ENCODE measurements at places on chromosomes 3 and 15.

GRCh38 chr15:72998226-72998625 lies 54.0 kb upstream of the NEO1 start:
- DNase-seq, result no peak

DNA sequence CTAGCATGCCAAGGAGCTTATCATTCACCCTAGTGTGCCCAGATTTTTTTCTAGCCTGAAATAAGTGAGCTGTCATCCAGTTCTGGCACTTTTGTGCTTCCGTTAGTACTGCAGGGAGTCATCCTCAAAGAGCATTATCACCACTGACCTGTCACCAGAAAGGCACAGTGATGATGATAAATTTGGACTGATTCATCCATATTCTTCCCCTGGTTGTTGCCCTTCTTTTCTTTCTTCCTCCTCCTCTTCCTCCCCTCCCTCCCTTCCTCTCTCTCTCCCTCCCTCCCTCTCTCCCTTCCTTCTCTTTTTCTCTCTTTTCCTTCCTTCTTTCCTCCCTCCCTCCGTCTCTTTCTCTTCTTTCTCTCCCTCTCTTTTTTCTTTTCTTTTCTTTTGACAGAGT lies 21.3 kb downstream of the SLC35G2 start:
- no peak for DNase-seq

DNA sequence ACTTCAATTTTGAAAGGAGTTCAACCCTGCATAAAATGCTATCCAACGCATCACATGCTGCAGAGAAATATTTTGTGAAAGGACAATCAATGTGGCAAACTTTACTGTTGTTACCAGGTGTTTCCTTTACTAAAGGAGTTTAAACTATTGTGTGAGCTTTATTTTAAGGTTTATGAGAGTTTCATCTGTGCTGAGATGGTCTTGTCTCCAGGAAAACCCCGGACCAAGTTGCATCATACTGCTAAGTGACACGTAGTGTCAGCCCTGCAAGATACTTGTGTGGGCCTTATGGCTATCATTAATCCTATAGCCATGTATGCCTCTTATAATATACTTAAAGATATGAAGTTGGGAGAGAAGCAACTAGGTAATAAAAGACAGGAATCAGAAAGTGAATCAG lies 94.5 kb upstream of the EPHA6 start:
- no peak for DNase-seq

GRCh38 chr15:37098468-37099318 lies 1.7 kb downstream of the MEIS2 start:
- DNase-seq, result no peak

- DNase-seq, result no peak
Measured at GRCh38 chr15:40843261-40843884, 475 bp upstream of the SPINT1 start.

- DNase-seq, result no peak
Measured at GRCh38 chr3:104553121-104553520, 813.6 kb upstream of the ALCAM start.

GRCh38 chr15:79230766-79231165 lies 51.8 kb upstream of the ANKRD34C start:
- no peak for DNase-seq

GRCh38 chr3:30248423-30248822 lies 358.0 kb upstream of the TGFBR2 start:
- no peak for DNase-seq

- DNase-seq, result no peak
Measured at GRCh38 chr3:64623125-64623524, 64.7 kb downstream of the ADAMTS9 start.

DNA sequence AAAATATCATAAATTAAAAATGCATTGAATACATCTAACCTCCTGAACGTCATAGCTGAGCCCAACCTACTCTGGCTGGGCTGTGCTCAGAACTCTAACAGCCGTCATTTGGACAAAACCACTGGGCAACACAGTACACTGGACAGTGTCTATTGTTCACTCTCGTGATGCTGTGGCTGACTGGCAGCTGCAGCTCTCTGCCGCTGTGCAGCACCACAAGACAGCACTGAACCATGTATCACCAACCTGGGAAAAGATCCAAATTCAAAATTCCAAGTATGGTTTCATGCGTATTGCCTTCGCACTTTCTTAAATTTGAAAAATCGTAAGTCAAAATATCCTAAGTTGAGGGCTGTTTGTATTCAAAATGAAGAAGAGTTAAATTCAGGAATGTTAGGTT lies 145.1 kb upstream of the CNTN4 start:
- no peak for DNase-seq

- no peak for DNase-seq
Measured at GRCh38 chr3:125443923-125444322, 68.8 kb upstream of the ZNF148 start.

DNA sequence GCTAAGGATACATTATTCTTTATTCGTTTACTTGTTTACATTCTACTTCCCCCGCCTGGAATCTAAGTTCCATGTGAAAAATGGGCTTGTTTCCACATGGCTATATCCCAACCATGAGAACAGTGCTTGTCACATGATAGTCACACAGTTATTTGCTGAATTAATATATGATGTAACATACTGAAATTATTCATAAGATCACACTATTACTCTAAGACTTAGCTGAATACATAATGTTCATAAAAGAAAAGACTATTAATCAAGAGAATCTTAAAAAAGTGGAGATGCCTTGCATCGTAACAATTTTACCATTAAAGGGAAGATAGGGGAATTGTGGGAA lies 6.5 kb downstream of the PBRM1 start:
- no peak for DNase-seq

GRCh38 chr3:52420388-52420787 lies 24.5 kb downstream of the SEMA3G start:
- no peak for DNase-seq

All from cortex of kidney (tissue), 1 donor.